ENCODE measurements at places on chromosomes 7 and 10.

GRCh38 chr7:19139706-19140327 is 5.4 kb downstream of the FERD3L start:
- no peak for DNase-seq

- DNase-seq = no peak
Measured at GRCh38 chr7:76202666-76203030, 952 bp downstream of the SRRM3 start.

DNA sequence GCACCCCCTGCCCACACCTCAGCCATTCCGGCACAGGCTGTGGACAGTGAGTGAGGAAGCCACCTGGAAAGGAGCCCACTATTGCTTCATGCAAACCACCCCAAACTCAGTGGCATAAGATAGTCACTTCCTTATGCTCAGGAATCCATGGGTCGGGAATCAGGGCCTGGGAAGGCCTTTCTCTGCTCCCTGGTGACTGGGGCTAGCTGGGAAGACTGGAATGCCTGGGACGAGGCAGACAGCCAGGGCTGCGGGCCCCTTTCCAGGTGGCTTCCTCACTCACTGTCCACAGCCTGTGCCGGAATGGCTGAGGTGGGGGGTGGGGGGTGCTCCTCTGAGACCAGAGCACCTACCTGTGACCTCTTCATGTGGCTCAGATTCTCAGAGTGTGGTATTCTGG is 74.1 kb upstream of the GRB10 start:
- DNase-seq = no peak

DNA sequence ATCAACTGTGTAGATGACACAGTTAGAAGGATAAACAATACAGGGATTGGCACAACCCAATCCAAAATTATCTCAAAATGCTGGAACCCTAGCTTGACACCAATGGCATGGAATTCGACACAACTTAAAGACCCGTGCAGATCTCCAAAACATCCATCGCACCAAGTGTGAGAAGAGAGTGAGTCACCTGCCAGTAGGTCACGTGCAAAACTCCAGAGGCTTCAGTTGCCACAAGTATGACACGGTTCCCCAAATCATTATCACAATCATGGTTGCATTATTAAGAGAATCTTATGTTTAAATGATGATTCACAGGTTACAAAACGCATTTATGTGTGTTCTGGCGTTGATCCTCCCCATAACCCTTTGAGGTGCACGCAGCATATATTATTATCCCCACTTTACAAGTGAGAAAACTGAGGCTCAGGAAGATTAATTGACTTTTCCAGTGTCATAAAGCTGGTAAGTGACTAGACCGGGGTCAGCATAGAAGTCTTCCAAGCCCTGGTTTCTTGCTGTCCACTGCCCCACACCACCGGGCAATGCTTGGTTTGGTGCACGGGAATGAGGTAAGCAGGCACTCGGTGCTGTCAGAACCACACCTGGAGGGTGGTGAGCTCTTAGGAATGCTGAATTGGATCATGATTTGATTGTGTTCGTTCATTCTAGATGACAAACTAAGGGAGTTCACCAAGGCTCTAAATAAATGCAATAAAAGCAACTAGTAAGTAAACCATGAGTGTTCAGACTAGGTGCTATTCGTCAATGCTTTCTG is 23.6 kb upstream of the STK17A start:
- no peak for DNase-seq

DNA sequence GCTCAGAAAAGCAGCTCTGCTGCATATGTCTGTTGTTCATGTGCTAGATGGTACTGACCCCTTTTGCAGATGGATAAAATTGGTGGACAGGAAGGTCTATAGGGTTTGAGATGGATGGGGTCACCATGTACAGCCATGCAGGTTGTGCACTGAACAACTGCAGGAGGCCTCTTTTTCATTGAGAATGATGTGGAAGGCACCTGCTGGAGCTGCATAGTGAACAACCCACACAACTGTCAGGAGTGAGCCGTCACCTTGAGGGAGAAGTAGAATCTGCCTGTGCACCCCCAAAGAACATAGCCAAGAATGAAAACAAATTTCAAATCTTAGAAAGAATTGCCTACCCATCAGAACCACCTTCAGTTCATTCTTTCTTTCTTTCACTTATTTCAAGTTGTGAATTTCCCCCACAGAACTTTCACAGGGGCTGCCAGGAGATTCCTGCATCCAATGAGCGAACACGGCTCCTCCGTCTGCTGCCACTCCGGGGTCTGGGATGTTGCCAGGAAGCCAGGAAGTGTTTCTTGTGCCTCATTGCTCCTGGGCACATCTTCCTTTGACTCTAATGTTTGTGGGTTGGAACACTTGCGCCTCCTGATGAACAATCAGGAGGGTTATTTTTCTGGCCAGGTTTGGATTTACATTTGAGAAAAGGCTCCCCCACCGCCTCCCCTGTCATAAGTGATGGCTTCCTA is 53.7 kb upstream of the DOCK1 start:
- no peak for DNase-seq

DNA sequence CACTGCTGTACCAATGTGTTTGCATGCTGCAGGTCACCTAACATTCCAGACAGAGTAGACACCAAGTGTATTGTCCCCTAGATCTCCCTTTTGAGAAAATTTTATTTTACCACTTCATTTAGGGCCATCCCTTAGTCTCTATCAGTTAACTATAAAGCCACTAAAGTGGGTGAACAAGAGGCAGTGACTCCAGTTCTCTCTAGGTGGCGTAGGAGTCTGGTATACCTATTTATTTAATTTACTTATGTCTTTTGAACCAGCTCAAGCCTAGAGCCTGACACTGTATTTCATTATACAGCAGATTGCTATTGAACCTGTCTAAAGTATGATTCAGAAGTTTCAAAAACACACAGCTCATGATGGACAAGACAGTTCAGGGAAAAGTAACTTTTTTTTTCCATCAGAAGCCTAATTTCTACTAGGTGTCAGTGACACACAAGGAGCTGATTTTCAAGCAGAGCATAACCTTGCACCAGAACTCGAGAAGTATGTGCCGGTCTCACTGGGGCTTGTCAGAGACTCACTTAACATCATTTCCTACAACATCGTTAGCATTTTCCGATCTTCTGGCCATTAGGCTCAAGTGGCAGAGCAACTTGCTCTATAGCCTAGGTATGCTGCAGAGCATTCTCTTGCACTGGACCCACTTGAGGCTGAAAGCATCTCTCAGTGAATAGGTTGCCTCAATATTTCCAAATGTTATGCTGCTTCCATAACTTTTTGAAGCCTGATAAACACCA is 175.4 kb downstream of the CDC14C start:
- DNase-seq = no peak

- no peak for DNase-seq
Measured at GRCh38 chr10:103783681-103784080, 71.7 kb downstream of the SH3PXD2A start.

GRCh38 chr7:30162622-30163124 is 27.9 kb downstream of the MTURN start:
- DNase-seq = peak; percentile 50

DNA sequence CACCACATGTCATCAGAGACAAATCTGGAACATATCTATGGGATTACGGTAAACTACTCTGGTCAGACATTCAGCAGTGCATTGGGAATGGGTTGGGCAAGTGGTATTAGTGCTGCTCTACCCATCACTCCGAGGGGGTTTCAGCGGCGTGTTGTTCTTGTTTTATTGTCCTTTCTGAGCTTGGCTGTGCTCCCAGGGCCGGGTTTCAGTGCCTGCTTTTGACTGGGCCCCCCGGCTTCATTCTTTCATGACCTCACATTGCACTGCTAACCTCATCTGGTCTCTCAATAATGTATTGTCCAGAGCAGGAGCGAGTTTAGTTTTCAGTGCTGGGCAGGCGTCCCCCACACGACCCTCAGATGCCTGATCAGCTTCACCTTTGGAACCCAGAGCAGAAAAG is 364.6 kb downstream of the PAXIP1 start:
- no peak for DNase-seq

DNA sequence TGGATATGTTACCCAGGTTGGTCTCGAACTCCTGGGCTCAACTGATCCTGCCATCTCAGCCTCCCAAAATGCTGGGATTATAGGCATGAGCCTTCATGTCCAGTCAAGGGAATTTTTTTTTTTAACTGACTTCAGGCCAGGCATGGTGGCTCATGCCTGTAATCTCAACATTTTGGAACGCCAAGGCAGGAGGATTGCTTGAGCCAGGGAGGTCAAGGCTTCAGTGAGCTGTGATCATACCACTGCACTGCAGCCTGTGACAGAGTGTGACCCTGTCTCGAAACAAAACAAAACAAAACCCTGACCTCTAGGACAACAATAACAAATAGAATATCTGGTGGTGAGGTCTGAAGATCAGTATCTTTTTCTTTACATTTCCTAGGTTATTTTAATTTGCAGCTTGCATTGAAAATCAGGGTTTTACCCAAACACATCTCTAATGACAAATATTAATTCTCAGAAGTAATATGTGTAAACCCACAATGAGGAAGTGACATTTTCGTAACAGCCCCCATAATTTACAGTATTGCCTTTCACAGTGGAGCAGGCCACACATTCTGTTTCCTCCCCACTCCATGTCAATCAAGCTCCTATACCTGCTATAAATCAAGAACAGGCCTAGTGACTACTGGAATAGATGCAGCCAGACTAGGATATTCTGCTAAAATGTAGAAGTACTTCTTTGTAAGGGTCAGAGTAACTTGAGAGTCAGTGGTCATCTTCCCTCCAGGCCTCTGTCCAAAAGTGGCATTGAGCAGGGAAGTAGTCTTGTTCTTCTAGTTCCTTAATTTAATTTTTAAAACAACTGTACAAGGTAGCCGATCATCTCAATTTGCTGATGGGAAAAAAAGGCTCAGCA is 43.3 kb upstream of the ECHDC3 start:
- no peak for DNase-seq

DNA sequence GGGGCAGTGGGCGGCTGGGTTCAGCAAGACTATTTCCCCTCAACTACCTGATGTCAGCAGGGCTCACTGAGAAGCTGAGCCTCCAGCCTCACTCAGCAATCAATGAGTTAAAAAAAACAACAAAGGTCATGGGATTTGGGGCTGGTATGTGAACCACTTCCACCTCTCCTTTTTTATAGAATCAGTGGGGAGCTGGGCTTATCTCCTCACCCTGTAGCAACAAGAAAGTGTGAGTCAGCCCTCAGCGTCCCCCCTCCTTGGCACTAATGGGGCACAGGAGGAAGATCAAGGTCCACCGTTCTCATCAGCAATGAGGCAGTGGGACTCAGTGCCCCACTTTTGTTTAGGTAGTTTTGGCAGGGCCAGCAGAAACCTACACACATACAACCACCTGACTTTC is 823.5 kb upstream of the POM121L12 start:
- DNase-seq = no peak

- DNase-seq = no peak
Measured at GRCh38 chr7:27160145-27160545, 3.7 kb upstream of the HOXA7 start.

DNA sequence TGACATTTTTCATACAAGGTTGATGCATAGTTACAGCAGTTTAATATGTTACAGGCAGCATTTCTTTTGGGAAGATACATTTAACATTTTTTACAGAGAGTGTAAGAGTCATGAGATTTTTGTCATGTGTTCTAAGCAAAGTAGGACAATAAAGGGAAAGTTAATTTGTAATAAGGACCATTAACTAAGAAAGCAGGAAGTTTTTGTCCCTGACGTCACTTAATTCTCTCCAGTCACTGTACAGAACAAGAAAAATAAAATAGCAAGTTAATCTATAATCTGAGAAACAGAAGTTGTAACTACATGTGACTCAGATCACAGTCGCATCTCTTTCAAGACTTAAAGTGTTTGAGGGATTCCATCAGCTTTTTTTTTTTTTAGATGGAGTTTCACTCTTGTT is 49.5 kb upstream of the CAPZA2 start:
- peak; percentile 76 for DNase-seq

GRCh38 chr7:74707238-74707637 is 49.7 kb downstream of the GTF2I start:
- no peak for DNase-seq

GRCh38 chr10:86858011-86858410 is 99.4 kb downstream of the MMRN2 start:
- DNase-seq = no peak

GRCh38 chr7:101216860-101217387 is 457 bp downstream of the PLOD3 start:
- DNase-seq = peak; percentile 14
